ENCODE measurements at places on chromosomes 1 and 21.

GRCh38 chr1:43419627-43420425 is 30.1 kb downstream of the SZT2 start:
- no peak for DNase-seq

DNA sequence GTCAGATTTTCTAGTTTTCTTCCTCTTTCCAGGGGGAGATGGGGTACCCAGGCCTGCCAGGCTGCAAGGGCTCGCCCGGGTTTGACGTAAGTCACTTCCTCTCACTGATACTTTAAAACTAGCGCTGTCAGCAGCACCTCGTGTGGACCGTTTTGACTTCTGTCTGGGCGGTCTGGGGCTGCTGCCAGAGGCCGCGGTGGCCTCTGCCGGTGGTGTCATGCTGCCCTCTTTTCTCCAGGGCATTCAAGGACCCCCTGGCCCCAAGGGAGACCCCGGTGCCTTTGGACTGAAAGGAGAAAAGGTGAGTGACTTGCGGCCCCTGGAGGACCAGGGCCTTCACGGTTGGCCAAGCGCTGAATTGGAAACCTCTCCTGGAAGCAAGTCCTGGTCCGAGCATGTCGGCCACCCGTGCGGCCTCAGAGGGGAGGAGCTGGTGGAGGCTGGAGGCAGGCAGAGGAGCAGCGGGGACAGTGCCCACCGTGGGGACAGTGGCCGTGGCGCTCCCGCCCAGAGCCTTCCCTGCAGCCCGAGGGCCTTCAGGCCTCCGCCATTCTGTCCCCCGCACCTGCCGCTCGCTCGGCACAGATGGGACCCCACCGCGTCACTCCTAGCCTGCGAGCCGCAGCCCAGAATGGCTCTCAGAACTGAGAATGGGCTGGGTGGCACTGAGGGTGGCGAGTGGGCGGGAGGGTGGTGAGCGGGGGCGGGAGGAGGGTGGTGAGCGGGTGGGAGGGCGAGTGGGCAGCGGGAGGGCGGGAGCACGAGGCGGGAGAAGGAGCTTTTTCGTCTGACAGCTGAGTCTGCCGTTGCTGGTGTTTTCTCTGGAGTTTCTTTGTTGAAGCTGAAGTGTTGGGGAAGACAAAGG is 9.4 kb downstream of the COL6A1 start:
- DNase-seq = no peak

GRCh38 chr1:36497207-36497606 is 14.5 kb upstream of the CSF3R start:
- DNase-seq = no peak

- DNase-seq = no peak
Observed at GRCh38 chr1:85665932-85666331, 42.3 kb downstream of the ZNHIT6 start.

GRCh38 chr1:56820755-56821461 is 1.7 kb upstream of the FYB2 start:
- DNase-seq = peak; percentile 81

DNA sequence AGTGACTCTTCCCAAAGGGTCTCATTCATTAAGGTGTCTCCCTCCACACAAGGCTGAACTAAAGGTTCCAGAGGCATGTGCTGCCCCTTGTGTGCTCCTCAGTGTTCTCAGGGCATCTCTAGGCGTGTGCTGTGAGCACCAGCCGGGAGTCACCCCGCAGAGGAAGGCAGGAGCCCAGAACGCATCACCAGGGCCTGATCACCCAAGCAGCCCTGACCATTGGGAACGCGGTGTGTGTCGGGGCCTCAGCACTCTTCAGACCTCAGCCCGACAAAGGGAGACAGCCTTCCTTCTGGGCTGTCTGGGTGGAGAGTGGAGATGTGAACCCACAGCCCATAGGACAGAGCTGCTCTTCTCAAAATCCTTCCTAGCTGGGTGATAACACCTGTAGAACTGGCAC is 9.1 kb downstream of the SLC37A1 start:
- DNase-seq = no peak

- no peak for DNase-seq
Observed at GRCh38 chr21:24424776-24425175, 1182.5 kb downstream of the MRPL39 start.

DNA sequence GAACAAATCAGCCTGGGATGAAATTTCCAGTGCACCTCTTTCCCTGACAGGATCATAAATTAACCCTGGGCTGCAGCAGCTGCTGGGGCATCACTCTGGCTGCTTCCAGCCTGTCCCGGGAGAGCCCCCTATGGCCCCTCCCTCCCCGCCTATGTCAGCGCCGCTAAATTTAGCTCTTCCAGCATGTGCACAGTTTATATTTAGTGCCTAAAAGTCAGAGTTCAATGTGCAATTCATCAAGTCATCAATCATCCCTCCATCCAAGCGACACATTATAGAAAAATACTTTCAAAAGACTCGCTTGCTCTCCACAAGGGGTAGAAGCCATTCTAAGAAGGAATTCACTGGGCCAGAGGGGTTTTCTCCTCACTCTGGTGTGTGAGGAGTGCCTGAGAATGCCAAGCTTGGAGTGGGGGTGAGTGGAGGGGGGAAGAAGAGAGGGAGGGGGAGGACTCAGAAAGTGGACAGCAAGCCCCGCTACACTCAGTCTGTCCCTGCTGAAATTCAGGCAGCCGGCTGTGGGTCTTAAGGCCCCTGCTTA is 37.4 kb downstream of the XCL1 start:
- DNase-seq = no peak

- DNase-seq = no peak
Observed at GRCh38 chr1:198918920-198919319, 280.1 kb downstream of the PTPRC start.

GRCh38 chr21:31198575-31198974 is 145.5 kb downstream of the TIAM1 start:
- no peak for DNase-seq

DNA sequence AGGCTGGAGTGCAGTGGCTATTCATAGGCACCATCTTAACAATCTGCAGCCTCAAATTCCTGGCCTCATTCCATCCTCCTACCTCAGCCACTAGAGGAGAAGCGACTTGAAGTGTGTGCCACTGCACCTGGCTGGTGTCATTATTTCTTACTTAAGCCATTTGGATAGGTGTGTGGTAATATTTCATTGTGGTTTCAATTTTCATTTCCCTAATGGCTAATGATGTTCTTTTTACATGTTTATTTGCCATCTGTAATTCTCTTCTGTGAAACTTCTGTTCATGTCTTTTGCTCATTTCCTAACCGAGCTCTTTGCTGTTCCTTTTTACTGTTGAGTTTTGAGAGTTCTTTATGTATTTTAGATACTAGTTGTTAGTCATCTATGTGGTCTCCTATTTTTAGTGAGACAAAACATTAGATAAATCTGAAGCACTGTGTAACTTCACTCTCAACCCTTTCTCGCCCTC is 66.8 kb downstream of the SLC27A3 start:
- peak; percentile 10 for DNase-seq

DNA sequence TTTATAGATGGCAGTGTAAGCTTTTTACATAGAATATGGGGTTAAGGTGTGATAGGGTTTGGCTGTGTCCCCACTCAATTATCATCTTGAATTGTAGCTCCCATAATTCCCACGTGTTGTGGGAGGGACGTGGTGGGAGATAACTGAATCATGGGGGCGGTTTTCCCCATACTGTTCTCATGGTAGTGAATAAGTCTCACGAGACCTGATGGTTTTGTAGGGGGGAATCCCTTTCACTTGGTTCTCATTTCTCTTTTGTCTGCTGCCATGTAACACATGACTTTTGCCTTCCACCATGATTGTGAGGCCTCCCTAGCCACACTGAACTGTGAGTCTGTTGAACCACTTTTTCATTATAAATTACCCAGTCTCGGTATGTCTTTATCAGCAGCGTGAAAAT is 290.3 kb upstream of the B3GALT2 start:
- DNase-seq = no peak

DNA sequence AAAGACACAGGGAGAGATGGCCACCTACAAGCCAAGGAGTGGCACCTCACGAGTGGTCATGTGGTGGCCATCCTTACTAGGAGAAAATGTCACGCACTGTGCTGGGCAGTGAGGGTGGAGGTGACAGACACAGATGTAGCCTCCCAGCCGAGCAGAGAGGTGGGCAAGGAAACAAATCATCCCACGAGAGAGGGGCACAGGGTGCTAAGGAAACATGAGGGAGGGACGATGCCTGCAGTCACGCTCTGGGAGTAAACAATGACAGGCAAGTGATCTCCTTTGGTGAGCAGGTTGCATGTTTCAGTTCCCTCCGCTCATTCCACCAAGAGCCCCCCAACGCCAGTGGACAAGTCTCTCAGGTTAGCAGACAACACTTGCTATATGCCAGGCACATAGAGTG is 65.8 kb downstream of the CD247 start:
- no peak for DNase-seq

DNA sequence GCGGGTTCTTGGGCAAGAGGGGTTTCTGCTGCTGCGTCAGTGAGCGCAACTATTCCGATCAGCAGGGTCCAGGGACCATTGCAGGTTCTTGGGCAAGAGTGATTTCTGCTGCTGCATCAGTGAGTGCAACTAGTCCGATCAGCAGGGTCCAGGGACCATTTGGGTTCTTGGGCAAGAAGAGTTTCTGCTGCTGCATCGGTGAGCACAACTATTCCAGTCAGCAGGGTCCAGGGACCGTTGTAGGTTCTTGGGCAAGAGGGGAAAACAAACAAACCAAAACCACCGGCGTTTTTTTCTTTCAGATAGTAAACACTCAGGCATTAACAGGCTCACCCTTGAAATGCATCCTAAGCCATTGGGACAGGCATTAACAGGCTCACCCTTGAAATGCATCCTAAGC is 32.6 kb downstream of the SPATA6 start:
- no peak for DNase-seq

GRCh38 chr1:29124366-29125236 is 898 bp upstream of the TMEM200B start:
- DNase-seq = peak; percentile 50

DNA sequence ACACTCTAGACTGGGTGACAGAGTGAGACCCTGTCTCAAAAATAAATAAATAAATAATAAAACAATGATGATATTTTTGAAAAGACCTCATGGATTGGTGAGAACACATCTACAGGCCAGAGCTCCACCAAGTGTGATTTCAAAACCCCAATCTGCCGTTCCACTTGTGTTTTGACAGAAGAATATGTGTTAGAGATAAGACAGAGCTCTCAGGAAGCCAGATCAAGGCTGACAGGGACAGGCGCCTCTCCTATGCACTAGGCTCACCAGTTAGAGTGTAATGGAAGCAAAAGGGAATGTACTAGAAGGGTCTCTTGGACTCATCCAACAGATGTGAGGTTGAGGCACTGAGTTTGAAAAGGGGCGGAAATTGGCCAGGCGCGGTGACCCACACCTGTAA is 110.7 kb upstream of the ERRFI1 start:
- DNase-seq = no peak

- DNase-seq = no peak
Observed at GRCh38 chr1:20087668-20088067, 17.7 kb downstream of the PLA2G5 start.

GRCh38 chr1:182301026-182301436 is 90.6 kb downstream of the GLUL start:
- peak; percentile 72 for DNase-seq

DNA sequence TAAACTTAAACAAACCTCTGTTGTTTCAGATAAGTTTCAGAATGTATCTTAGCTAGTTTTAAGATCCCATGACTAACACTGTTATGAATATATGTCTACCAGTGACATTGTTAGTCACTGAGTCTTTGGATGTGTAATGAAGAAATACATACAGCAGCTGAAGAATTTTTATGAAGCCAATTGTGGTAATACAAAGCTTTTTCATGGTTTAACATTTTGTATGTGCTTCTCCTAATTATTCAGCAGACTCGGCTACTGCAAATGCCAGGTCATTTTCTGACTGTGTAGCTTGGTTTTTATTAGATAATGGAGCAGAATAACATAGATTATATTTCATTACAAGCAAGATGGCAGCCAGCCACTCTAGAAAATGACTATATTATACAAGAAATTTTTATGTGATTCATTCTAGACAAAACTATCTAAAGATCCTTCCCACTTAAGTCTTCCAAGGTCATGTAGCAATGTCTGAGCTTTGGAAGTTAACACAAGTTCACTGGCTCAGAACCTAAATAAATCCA is 147.8 kb downstream of the TNFSF18 start:
- DNase-seq = no peak

DNA sequence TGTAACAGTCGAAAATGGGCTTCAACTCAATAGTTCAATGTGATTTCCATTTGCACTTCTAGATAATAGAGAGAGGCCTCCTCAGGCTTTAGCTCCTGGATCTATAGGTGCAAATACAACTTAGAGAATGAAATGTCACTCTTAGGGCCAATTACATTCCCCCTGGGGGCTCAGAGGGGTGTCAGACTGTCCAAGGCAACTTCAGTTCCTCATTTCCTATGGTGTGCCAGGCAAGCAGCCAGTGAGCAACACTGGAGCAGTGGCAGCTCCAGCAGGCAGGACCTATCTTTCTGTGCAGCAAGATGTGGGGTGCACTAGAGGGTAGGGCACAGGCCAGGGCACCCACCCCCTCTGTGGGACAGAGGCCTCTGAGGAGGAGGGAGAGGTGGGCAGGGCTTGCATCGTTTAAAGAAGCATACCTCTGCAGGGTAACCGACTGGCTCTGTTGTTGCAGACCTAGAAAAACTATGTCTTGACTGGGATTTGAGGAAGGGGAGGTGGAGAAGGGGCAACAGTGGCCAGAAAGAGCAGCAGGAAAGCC is 97.3 kb downstream of the SUSD4 start:
- DNase-seq = no peak

GRCh38 chr1:88441022-88441421 is 243.1 kb upstream of the PKN2 start:
- DNase-seq = no peak

DNA sequence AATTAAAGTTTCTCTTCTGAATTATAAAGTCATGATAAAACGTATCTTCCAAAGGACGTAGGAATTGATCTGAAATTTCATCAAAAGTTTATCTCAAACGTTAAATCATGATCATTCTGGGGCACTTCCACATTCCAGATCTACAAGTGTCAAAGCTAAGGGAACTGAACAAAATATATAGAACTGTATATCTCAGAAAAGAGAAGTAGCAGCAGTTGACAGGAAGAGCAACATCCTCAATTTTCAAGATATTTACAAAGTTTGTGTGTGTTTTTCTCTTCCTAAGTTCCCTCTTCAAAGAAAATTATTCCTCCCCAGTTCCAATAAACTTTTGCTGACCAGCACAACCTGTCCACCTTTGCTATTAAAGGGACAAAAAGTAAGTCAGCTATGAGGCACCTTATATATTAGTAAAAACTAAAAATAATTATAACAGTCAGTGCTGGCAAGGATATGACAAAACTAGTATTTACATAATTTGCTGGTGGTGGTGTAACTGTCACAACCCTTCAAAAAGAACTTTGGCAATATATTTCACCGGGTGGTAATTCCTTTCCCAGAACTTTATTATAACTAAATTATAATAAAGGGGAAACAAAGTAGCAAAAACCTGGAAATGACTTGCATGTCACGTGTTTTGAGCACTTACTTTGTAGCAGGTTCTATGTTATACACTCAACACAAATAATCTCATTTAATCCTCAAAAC is 38.5 kb upstream of the EYA3 start:
- no peak for DNase-seq

GRCh38 chr1:53725238-53725689 is 13.7 kb downstream of the GLIS1 start:
- no peak for DNase-seq

GRCh38 chr1:198711837-198712236 is 73.0 kb downstream of the PTPRC start:
- DNase-seq = no peak

Measured in activated CD4-positive, alpha-beta T cell treated with anti-CD3 and anti-CD28 coated beads, Interleukin-2, Interleukin-4, amounts not matched to agents 100 ng/mL and 50 ng/mL, durations not matched to agents 16 hours and 8 hours (primary cell).